ENCODE measurements at places on chromosomes 5 and 9. TPM values are rescaled to one million over a fixed set of nuclear protein-coding genes. Genes with fewer than 3 reads are reported as not detected.

DNA sequence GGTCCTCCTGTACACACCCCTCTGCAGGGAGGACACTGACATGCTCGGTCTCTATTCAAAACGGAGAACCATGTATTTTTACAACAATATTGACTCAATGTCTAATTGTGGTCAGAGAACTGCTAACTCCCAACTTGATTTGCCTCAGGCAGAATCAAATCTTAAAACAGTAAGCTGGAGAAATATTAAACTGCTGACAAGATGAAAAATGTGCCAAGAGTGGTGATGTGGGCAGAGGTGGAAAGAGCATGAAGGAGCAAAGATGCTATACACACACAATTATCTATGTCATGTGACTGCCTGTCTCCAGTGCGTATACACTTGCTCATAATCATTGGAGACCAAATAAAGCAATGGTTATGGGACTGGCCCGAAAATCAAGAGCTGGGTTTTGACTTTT lies 556.1 kb upstream of the ZNF608 start:
- DNase-seq, result no peak
- H3K4me1 ChIP-seq, result no peaks in the 10 kb centered on the region
- H3K27me3 ChIP-seq, result no peaks in the 10 kb centered on the region
- H3K4me3 ChIP-seq, result no peak overlapping the region
- no peak overlapping the region for H3K27ac ChIP-seq

DNA sequence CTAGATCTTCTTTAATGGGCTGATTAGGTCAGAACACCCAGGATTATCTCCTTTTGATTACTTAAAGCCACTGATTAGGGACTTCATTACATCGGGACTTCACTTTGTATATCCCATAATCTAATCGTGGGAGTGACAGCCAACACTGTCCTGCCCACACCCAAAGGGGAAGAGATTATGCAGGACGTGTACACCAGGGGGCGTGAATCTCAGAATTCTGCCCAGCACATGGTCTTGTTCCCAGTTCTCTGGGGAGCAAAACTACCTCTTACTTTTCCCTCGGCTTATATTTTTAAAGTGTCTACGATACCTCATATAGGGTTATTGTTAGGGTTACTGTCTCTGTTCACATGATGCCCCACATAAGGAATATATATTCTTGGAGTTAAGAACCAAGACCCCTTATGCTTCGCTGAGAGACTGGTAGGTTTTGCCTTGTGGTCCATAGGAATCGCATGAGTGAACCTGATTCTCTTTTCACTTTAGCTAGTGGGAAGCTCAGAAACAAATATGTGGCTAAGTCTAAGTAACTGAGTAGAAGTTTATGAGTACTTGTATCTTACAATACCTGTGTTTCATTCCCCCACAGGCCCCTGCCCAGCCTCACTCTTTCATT lies 192.7 kb downstream of the GNA14 start:
- H3K27ac ChIP-seq, result no peak overlapping the region
- H3K27me3 ChIP-seq, result peaks cover 3% of the 10 kb centered on the region
- H3K4me1 ChIP-seq, result peaks cover 13% of the 10 kb centered on the region
- peaks cover 2% of the 10 kb centered on the region for H3K36me3 ChIP-seq
- DNase-seq, result peak; percentile 24

- no peak overlapping the region for H3K4me3 ChIP-seq
- no peaks in the 10 kb centered on the region for H3K27me3 ChIP-seq
- H3K27ac ChIP-seq, result no peak overlapping the region
- no peaks in the 10 kb centered on the region for H3K4me1 ChIP-seq
Measured at GRCh38 chr5:9892696-9893095, 262.5 kb upstream of the TAS2R1 start.

DNA sequence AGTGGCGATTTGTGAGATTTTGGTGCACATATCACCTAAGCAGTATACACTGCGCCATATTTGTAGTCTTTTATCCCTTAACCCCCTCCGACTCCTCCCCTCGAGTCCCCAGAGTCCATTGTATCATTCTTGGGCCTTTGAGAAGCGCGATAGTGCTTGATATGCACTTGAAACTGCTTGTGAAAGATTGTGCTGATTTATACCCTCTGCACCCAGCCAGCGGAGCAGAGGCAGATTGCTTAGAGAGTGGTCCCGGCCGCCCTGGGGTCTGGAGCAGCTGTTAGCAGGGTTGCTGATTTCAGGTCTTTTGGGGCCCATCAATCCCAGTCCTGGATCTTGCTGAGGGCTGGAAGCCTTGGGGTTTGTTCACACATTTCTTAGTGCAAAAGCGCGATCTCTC lies 13.0 kb upstream of the FAM240B start:
- H3K27me3 ChIP-seq, result peaks cover 15% of the 10 kb centered on the region
- H3K4me3 ChIP-seq, result no peak overlapping the region
- H3K4me1 ChIP-seq, result no peaks in the 10 kb centered on the region
- H3K27ac ChIP-seq, result no peak overlapping the region

GRCh38 chr5:154514331-154514730 lies 36.3 kb upstream of the HAND1 start:
- peak overlapping the region; percentile 30 for H3K27ac ChIP-seq
- H3K27me3 ChIP-seq, result peaks cover 62% of the 10 kb centered on the region
- no peaks in the 10 kb centered on the region for H3K36me3 ChIP-seq
- no peak overlapping the region for H3K4me3 ChIP-seq
- DNase-seq, result no peak

DNA sequence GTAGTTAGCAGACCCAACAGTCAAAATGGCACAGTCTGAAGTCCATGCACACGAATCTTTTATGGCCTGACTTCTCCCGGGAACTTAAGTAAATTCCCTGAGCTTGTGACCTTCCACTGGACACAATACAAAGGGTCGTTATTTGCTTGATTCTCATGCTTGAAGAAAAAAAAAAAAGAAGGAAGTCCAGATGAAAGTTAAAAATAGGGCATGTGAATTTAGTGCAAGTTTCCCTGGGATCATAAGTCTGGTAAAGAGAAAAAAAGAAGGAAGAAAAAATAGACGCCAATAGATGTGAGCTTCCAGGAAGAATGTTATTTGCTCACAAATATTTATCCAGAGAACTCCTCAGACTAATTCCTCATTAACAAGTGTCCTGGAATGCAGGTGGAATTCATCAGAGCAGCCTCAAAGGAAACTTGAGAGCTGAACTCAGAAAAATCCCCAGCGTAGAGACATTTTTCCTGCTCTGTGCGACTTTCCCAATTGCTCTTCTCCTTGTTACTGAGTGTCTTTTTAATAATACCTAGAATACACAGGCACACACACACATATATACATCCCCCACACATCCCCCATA lies 616.3 kb downstream of the EBF1 start:
- no peak overlapping the region for H3K4me3 ChIP-seq
- no peaks in the 10 kb centered on the region for H3K27me3 ChIP-seq
- no peaks in the 10 kb centered on the region for H3K36me3 ChIP-seq
- no peak for DNase-seq
- H3K27ac ChIP-seq, result no peak overlapping the region
- H3K4me1 ChIP-seq, result no peaks in the 10 kb centered on the region

DNA sequence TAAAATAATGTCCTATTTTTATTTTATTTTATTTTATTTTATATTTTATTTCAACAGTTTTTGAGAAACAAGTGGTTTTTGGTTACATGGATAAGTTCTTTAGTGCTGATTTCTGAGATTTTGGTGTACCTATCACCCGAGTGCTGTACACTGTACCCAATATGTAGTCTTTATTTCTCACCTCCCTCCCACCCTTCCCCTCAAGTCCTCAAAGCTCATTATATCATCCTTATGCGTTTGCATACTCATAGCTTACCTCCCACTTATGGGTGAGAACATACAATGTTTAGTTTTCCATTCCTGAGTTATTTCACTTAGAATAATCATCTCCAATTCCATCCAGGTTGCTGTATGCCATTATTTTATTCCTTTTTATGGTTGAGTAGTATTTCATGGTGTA lies 63.5 kb downstream of the ARRDC3 start:
- H3K36me3 ChIP-seq, result no peaks in the 10 kb centered on the region
- no peak overlapping the region for H3K27ac ChIP-seq
- no peaks in the 10 kb centered on the region for H3K27me3 ChIP-seq
- no peak overlapping the region for H3K4me3 ChIP-seq

DNA sequence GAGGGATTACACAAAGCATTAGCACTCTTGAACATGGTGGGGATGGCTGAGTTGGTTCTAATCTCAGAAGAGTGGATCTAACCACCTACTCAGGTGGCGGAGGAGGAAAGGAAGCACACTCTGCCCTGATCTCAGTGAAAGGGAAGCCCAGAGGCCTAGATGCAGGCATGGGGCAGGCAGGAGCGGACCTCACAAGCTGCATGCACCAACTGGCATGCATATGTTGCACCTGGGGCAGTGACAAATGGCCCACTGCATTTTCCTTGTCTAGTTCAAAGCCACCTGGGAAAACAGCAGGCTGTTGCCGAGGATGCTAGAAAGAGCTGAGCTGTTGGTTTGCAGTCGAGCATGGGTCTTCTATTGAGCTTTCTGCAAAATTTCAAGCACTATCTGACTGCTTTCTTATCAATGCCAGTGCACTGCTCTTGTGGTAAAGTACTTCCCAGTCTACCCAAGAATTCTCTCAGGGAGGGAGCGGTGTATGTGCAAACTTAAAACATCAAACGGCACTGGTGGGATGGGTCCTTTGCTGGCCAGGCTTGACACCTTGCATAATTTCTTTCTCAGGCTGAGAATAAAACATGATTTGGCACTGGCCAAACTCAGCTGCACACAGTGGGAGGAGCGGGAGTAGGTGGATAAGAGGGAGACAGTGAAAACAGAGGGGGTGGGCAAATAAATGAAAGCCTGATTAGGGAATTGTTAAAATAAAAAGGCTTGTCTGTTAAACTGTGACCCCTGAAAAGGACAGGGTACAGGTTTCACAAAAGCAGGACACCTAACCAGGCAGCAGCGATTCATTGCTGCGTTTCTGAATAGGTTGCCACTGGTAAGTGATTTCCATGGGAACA lies 108.9 kb downstream of the MARCHF3 start:
- H3K36me3 ChIP-seq, result no peaks in the 10 kb centered on the region
- H3K4me3 ChIP-seq, result no peak overlapping the region
- no peak for DNase-seq
- peaks cover 3% of the 10 kb centered on the region for H3K4me1 ChIP-seq
- no peak overlapping the region for H3K27ac ChIP-seq

- DNase-seq, result no peak
- no peak overlapping the region for H3K27ac ChIP-seq
- H3K4me1 ChIP-seq, result no peaks in the 10 kb centered on the region
- H3K4me3 ChIP-seq, result no peak overlapping the region
- no peaks in the 10 kb centered on the region for H3K27me3 ChIP-seq
Measured at GRCh38 chr9:134539586-134540194, 101.9 kb upstream of the COL5A1 start.

- peaks cover 54% of the 10 kb centered on the region for H3K36me3 ChIP-seq
- peak overlapping the region; percentile 93 for H3K27ac ChIP-seq
- peak; percentile 68 for DNase-seq
Measured at GRCh38 chr5:134003817-134004625, 754 bp downstream of the VDAC1 start.

GRCh38 chr5:122182491-122182921 lies 53.2 kb downstream of the ZNF474 start:
- H3K27me3 ChIP-seq, result peaks cover 19% of the 10 kb centered on the region
- peaks cover 9% of the 10 kb centered on the region for H3K4me1 ChIP-seq
- H3K36me3 ChIP-seq, result no peaks in the 10 kb centered on the region
- DNase-seq, result no peak

DNA sequence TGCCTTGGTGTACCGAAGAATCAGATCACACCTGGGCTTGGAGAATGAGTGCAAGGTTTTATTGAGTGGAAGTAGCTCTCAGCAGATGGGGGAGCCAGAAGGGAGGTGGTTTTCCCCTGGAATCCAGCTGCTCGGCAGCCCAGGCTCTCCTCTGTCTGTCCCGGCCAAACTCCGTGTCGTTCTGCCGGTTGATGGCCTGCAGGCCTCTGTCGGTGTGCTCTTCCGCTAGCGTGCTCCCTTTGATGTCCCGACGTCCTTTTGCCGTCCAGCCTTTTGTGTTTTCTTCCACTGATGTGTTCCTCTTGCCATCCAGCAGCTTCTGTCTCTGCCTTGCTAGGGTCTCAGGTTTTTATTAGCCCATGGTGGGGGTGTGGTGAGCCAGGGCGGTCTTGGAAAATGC lies 28.0 kb upstream of the MIER3 start:
- DNase-seq, result no peak
- H3K4me3 ChIP-seq, result no peak overlapping the region
- H3K4me1 ChIP-seq, result peaks cover 12% of the 10 kb centered on the region

DNA sequence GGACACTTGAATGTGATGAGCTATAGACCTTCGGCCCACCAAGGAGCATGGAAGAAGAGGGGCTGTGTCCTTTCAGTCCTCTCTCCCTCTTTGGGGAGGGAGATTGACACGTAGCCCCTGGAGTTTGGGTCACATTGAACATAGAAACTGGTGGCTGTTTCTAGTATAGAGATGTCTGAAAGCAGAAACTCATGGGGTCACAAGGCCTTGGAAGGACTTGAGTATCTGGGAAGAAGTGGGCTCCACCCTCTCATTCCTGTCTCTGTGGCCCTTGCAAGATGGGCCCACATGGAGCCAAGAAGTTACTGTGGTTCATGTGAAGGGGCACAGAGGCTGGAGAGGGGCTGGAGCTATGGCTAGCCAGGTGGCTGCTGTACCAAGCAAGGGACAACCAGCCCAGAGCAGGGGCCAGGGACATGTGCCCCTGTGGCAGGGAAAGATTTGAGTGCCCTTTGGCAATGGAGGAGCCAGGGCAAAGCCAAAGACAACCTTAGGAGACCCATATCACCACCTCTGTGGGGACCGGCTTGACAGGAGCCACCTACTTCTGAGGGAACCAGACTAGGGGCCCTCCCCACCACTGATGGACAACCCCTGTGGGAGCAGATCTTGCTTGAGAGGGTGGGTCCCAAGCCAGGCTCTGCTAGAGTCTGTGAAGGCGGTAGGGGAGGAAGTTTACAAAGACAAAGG lies 12.8 kb upstream of the ANGPTL2 start:
- H3K27ac ChIP-seq, result no peak overlapping the region
- H3K36me3 ChIP-seq, result no peaks in the 10 kb centered on the region
- H3K27me3 ChIP-seq, result no peaks in the 10 kb centered on the region
- H3K4me3 ChIP-seq, result no peak overlapping the region
- DNase-seq, result no peak

DNA sequence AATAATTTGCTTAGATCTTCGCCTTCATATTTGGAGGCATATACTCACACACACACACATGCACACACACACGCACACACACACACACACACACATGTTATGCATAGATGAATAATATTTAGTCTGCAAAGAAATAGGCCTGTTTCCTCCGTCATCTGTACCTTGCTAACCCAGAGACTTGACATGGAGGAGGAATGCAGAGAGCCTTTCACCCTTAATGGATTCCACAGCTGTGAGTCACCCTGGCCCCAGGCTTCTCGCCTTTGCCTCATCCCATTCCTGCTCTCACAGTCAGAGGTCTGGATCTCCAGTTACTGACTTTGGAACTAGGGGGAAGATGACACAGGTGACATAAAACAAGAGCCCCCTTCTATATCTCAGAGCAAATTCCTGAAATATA lies 29.7 kb downstream of the ZNF462 start:
- H3K36me3 ChIP-seq, result no peaks in the 10 kb centered on the region
- no peaks in the 10 kb centered on the region for H3K27me3 ChIP-seq
- DNase-seq, result no peak
- H3K27ac ChIP-seq, result no peak overlapping the region
- no peak overlapping the region for H3K4me3 ChIP-seq

OR1Q1 gene
- total RNA-seq, result not detected

HTR4 gene
- total RNA-seq, result not detected

CDC42SE2 gene
- total RNA-seq, result 112 TPM

N4BP3 gene
- 12.9 TPM for total RNA-seq

SLC12A2 gene
- 18.5 TPM for total RNA-seq

NR3C1 gene
- 54.0 TPM for total RNA-seq

TAL2 gene
- not detected for total RNA-seq

COMMD10 gene
- total RNA-seq, result 12.7 TPM
